ENCODE measurements at places on chromosomes 2 and 18. TPM values are rescaled to one million over a fixed set of nuclear protein-coding genes. Genes with fewer than 3 reads are reported as not detected.

MYO5B gene
- 0.24 TPM for polyA plus RNA-seq

LAPTM4A gene
- polyA plus RNA-seq, result 401 TPM

DNA sequence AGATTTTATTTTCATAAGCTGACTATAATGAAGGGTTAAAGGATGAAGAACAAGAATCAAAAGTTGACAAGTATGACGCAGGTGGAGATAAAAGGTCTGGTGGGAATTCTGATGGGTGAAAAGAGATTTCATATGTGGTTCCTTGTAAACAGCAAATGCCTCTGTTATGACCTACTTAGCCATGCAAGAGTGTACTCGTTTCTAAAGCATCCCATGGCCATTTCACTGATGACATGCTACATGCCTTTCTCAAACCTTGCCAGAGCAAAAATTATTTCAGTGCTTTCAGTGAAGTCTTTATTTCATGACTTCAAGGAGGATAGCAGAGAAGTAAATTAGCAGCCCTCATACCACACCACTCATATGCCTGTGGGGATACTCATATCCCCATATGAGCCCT, 71.7 kb downstream of the FEZ2 start:
- H3K4me3 ChIP-seq, result no peak overlapping the region
- H3K27me3 ChIP-seq, result no peaks in the 10 kb centered on the region
- H3K4me1 ChIP-seq, result peaks cover 20% of the 10 kb centered on the region
- DNase-seq, result peak; percentile 74
- peak overlapping the region; percentile 63 for H3K27ac ChIP-seq
- H3K36me3 ChIP-seq, result peaks cover 35% of the 10 kb centered on the region

DNA sequence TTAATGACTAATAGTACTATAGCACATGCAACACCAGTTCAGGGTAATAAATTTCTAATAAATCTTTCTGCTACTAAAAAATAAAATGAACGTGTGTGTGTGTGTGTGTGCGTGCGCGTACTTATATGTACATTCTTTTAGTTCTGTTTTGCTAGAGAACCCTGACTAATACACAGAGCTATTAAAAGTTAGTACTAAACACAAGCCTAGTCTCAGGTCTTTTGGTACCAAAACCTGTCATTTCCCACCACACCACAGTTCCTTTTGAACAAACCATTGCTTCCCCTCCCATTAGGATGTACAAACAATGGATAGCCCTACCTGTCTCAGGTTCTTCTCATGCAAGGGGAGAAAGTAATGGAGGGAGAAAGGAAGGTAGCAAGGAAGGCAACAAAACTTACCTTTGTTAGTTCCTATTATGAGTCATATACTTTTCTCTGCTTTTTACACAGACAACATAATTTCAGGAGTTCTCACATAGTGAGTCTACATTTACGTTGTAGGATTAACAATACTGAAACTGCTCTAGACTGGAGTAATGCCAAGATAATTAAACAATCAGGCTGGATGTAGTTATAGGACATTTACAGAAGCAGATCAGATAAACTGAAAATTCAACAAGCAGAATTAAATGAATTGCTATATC, 427.2 kb downstream of the KCNJ3 start:
- H3K4me1 ChIP-seq, result no peaks in the 10 kb centered on the region
- no peaks in the 10 kb centered on the region for H3K36me3 ChIP-seq
- no peak for DNase-seq
- no peak overlapping the region for H3K27ac ChIP-seq

DNA sequence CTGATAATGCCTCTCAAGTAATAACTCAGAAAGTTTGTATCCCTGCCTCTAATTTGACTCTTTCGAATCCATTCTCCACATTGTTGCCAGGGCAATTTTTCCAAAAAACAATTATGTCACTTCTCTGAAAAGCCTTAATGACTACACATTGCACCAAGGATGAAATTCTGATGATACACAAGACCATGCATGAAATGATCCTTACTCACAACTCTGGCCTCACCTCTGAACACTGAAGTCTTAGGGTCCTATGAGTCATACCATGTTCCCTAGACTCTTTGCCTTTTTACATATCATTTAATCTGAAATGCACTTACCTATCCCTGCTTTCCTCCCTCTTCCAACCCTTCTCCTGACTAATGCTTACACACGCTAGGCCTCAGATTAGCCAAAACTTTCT, 51.0 kb downstream of the WDPCP start:
- H3K27me3 ChIP-seq, result no peaks in the 10 kb centered on the region
- H3K4me3 ChIP-seq, result no peak overlapping the region

FTCDNL1 gene
- not detected for polyA plus RNA-seq

KIAA2012 gene
- polyA plus RNA-seq, result 0.04 TPM

DNA sequence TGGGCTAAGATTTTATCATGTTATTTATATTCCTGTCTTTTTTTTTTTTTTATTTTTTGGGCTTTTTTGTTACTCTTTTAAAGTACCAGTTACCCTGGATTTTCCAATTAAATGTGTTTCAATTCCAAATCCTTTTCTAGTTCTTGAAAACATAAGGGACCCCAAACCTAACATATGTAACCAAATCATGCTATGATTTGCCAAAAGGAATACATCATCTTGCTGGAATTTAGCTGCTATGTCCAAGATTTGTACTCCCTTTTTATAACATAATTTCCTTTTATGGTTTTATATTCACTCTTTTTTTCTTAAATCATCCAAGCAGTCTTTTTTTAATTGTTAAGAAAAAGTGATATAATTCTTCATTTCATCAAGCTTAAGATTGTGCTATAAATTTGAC, 60.9 kb upstream of the DSEL start:
- no peak overlapping the region for H3K4me3 ChIP-seq
- no peaks in the 10 kb centered on the region for H3K36me3 ChIP-seq

SLC9A4 gene
- polyA plus RNA-seq, result not detected

All from IMR-90 (cell line).